ENCODE measurements at places on chromosomes 4 and X.
A peak's percentile ranks its signal among the peaks of the same experiment; 100 is the strongest.

- peak; percentile 11 for DNase-seq
Measured at GRCh38 chrX:130523460-130524394, 121.9 kb downstream of the RBMX2 start.

- no peak for DNase-seq
Measured at GRCh38 chrX:153032397-153033118, 23.7 kb upstream of the PNMA3 start.

GRCh38 chrX:101950581-101950980, 18.8 kb upstream of the ZMAT1 start:
- no peak for DNase-seq

DNA sequence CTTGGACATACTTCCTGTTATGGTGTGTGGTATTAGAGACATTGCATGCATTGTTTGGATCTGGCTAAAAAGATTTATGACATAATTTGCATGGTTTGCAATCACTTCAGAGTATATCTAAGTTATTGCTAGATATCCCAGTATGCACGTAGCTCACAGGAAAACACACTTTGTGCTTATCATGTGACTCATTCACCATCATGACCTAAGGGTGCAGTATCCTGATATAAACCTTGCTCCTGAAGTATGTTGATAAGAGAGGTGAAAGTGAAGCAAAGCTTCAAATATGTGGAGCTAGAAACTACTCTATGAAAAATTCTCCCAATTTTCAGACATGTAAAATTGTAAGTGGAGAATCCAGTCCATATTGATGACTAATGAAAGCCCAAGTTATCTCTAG, 46.9 kb upstream of the GRXCR1 start:
- no peak for DNase-seq

DNA sequence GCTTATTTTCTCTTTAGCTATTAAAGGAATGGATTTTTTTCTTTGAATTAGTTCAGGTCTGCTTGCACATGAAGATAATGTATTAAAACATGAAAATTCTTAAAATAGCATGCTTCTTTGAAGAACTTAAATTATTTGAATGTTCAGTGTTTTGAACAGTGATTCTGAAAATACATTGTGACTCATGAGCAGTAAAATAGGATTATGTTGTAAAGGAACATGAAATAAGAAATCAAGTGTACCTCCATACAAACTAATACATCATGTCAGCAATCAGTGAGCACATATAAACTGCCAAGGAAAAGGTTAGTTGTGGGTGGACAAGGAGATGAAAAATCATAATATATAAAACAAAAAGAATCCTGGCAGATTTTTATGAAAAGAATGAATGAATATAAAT, 66.1 kb downstream of the SNX25 start:
- no peak for DNase-seq

GRCh38 chrX:145923376-145923775, 105.7 kb downstream of the SLITRK2 start:
- DNase-seq: no peak

DNA sequence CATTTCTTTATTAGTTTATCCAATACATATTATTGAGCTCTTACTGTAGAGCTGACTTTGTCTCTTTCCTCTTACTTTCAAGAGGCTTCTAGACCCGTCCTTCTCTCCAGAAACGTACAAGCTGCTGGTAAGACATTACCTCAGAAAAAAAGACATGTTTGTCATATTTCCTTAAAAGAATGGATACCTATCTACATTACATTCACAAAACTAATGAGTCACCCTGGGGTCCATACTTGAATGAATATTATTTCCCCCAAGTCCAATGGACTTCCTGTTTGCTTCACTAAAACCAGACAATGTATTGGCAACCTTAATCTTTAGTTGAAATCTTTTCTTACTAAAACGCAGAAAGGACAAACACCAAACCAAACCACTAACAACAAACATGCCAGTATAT, 176.5 kb upstream of the CLNK start:
- DNase-seq: no peak

DNA sequence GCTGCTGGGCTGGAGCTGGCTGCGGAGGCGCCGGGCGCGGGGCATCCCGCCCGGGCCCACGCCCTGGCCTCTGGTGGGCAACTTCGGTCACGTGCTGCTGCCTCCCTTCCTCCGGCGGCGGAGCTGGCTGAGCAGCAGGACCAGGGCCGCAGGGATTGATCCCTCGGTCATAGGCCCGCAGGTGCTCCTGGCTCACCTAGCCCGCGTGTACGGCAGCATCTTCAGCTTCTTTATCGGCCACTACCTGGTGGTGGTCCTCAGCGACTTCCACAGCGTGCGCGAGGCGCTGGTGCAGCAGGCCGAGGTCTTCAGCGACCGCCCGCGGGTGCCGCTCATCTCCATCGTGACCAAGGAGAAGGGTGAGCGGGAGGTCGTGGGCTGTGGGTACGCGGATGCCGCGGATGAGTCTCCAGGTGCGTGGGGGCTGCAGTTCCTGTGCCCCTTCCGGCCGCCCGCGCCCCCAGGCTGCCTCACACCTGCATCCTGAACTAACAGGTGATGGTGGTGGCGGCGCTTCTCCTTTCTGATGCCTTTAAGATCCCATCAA, 499 bp downstream of the CYP2U1 start:
- peak; percentile 24 for DNase-seq

DNA sequence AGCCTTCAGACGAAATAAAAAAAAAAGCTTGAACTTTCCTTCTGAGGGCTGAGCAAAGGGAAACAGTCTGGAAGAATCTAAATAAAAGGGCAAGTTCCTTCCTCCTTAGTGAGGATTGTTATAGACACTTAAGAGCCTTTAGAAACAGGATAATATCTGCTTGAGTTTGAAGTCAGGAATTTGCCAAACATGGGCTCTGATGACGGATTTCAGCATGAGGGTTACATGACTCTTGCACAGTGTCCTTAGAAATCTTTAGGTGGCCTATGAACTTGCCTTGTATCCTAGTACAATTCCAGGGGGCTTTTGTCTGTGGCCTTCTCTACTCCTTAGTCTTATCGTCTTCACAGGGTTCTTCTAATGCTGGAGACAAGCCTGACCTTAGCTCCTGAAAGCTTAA, 94.1 kb downstream of the RLIM start:
- no peak for DNase-seq

GRCh38 chr4:118033148-118034052, 886 bp upstream of the NDST3 start:
- peak; percentile 31 for DNase-seq

- DNase-seq: no peak
Measured at GRCh38 chrX:108261549-108262203, 170.1 kb downstream of the ATG4A start.

GRCh38 chr4:139247241-139247640, 32.8 kb downstream of the MGARP start:
- no peak for DNase-seq

- DNase-seq: no peak
Measured at GRCh38 chrX:107677501-107677901, 49.2 kb downstream of the PRPS1 start.

- DNase-seq: no peak
Measured at GRCh38 chr4:5139141-5139540, 87.9 kb downstream of the STK32B start.

DNA sequence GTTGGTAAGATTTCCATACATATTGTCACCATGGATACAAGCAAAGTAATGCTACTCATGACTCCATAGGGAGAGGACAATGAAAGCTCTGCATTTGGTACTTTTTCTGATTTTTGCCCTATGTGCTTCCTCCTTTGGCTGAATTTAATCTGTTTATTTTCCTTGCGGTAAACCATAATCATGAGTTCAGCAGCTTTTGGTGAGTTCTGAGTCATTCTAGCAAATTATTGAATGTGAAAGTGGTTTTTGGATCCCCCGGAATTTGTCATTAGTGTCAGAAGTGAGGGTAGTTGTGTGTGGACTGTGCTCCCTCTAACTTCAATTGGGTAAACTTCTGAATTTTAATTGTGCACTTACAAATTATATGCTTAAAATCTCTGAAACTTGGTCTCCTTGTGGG, 170.3 kb downstream of the MOSPD2 start:
- DNase-seq: no peak

- DNase-seq: no peak
Measured at GRCh38 chr4:162770761-162771490, 395.8 kb downstream of the NAF1 start.

GRCh38 chr4:4613126-4613465, 71.2 kb upstream of the STX18 start:
- DNase-seq: no peak

DNA sequence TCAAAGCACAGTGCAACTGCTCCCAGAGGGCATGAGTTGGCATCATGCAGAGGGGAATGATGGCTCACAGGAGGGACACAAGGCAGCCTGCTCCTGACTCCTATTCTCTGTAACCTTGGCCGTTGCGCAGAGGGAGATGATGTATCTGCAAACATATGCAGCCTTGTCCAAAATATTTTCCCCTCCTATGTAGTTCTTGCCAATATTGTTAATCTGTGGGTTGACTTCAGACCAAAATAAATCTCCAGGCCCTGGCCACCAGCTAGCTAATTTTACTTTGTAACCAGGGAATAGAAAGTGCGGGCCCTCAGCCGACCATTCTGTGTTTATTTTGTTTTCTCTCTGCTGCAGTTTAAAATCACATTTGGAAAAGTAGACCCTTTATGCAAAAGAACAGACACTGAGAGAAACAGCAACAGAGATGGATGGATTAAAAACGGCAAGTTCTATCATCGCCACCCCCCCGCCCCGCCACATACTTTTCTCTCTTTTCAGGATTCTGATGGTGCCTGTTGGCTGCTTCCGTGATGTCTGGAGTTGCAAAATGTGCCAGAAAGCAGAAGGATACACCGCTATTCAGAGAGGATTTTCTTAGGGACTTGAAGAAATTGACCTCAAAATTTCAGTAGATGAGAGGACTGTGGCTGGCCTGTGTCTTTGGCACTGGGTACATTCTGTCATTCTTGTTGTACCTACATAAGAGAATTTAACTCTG, 185.3 kb upstream of the BCOR start:
- no peak for DNase-seq

DNA sequence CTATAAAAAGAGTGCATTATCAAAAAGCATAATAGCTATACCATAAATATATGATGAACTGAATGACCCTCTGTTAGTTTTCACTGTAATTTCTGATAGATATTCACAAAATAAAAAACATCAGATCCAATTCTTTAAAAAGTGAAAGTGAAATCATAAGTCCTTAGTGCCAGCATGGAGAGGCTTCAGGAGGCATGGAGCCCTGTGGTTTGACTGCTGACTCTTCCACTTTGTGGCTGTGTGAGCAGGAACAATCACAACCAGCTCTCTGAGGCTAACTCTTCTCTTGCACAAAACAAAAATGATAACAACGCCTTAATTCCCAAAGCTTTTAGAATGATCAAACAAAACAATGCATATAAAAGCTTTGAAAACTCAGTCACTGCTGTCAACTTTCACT, 1143.9 kb downstream of the PDHA2 start:
- DNase-seq: no peak

GRCh38 chrX:130100180-130100579, 10.1 kb downstream of the ELF4 start:
- no peak for DNase-seq

DNA sequence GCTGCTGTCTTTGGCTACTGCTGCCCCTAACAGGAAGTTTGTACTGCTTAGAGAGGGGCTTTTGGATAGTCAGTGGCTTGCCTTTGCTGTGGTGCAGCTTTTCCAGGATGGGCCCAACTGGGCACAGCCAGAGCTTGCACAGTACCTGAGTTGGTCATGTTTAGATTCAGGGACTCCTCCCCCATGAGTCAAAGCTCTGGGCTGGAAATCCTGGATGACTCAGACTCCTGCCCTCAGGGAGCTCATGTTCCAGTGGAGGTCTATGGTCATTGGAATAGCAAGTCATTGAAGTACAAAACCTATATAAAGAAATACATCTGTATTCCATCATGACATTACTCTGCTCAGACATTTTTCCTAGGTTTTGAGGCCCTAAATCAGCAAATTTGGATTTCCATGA, 66.7 kb upstream of the PJA1 start:
- no peak for DNase-seq

DNA sequence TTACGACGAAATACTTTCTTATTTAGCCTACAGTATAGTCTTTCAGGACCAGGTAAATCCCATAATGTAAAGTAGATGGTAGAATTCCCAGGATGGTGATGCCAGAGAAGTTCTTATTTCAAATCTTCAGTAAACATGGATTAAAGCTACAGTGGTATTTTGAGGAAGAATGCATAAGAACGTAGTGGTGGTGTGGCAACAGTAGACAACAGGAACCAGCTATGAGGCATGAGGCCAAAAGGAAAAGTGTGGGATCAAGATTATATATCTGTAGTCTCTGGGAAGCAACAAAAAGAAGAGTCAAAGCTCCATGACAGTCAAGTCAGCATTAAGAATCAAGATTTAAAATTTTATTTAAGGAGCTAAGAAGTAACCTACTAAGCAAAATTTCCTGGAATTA, 60.2 kb downstream of the METTL14 start:
- no peak for DNase-seq

GRCh38 chrX:154325541-154325940, 29.9 kb downstream of the TKTL1 start:
- DNase-seq: peak; percentile 49

GRCh38 chr4:5900844-5901243, 8.0 kb upstream of the CRMP1 start:
- DNase-seq: no peak

DNA sequence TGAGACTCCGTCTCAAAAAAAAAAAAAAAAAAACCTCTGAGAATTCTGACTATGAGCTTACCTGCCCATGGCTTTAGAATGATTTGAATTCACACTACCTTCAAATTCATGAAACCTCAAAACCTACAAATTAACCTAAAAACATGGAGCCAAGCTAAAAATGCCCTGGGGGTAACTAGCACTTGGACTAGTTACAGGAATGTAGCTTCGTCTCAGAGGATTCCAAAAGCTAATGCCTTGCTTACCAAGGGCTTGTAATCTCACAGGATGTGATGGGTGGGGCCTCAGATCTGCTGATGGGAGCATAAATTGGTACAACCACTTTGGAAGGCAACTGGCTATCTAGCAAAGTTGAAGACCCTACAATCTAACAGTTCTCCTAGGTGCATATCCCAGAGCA, 79.4 kb upstream of the SPRY1 start:
- DNase-seq: no peak

DNA sequence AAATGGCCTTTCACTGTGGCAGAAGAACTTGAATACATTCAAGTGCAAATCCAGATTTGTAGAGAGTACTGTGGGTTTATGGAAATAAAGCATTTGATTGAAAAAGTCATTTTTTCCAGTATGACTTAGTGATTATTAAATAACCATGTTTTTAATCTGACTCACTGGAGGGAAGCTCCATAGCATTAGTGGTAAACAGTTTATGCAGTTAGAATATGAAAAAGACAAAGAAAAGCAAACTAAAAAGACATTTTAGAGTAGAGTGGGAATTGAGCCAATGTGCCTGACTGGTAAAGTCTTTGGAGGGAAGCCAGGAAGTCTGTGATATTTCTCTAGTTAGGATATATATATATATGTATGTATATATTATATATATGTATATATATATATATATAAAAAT, 53.4 kb downstream of the FAT4 start:
- DNase-seq: no peak

- DNase-seq: no peak
Measured at GRCh38 chr4:113524505-113525186, 236.9 kb downstream of the CAMK2D start.

DNA sequence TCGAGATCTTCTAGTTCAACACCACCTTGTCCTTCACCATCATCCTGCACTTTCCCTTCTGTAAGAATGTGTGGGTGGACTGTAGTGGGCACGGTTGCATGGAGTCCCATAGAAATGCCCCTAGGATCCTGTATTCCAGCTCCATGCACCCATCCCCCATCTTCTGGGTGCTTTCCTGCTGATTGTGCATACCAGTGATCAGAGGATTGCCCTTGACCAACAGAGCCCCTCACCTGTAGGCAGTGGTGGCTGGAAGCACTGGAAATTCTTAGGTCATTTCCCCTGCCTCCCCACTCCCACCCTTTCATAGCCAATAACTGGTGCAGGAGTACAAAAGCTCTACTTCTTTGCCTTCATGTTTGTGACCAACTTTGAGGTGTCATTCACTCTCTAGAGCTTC, 213.4 kb upstream of the ARSJ start:
- no peak for DNase-seq
